Naive thymus-derived CD4-positive, alpha-beta T cell (primary cell): ENCODE measurements at places on chromosomes 16 and 17. TPM values are rescaled to one million over a fixed set of nuclear protein-coding genes. Genes with fewer than 3 reads are reported as not detected.

Gene PRR35
- polyA plus RNA-seq = not detected

Gene DNASE1L2
- polyA plus RNA-seq = not detected

Gene GPRC5B
- polyA plus RNA-seq = 9.8 TPM

Gene AARSD1
- polyA plus RNA-seq = 45.2 TPM

Gene RNF166
- 67.7 TPM for polyA plus RNA-seq
